ENCODE measurements at places on chromosomes 6 and 20.

DNA sequence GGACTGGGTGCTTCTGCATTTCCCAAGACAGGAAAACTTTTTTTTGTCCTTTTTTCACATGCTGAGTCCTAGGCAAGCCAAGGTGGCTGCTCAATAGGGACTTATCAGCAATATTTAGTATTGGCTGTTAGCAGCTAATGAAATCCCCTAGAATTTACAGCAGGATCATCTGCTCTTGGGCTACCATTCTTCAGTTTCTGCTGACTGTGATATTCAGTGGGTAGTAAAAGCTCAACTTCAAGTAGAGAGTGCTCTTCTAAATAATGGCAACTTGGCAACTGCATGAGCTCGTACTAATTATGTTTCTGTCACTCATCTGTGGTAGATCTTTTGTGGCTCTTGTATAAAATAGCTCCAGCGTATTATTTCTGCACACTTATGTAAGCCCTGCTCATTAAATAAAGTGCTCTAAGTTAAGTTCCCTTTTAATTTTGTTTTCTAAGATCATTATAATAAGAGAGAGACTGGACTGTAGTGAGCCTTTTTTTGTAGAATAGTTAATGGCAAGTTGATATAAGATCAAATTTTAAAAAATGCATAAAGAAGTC is 110.3 kb downstream of the SLC35F1 start:
- no peak for DNase-seq

- no peak for DNase-seq
Observed at GRCh38 chr20:52275181-52275691, 83.7 kb upstream of the ZFP64 start.

DNA sequence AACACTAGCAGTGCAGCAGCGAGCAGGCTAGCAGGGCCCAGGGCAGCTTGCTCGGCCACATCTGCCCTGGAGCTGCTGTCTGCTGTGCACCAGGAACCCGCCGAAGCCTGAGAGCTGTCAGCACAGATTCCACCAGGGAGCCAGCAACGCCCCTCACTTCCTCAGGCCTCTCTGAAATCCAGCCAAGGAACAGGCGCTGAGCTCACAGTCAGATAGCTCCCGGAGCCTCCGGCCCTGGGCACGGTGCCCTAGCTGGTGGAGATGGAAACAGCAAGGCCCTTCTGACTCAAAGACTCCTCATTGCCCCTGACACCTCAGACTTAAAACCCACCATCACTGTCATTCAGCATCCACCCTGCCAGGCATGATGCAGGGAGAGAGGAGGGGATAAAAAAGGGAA is 839.4 kb downstream of the MAFB start:
- peak; percentile 58 for DNase-seq

DNA sequence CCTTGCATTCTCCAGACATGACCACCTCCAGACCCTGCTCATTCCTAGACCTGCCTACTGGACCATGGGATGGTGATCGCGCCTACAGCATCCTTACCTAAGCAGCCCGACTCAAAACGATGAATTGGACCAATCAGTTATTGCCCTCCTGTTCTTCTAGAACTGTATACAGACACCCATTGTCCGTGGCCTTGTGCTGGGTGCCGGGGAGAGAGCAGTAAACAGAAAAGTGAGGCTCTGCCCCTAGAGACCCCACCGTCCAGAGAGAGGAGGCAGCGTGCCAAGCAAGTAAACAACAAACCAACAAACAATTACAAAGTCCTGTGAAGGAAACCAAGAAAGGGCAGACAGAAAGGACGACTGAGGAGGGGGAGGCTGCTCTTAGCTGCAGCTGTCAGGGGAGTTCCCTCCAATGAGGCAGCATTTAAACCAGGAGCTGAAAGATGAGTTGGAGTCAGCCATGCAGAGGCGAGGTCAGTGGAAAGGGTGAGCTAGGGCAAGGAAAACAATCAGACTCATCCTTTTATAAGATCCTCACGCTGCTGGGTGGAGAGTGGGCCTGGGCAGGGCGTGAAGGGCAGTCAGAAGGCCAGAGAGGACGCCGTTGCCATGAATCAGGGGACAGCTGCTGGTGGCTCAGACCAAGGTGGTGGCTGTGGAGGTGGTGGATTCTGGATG is 37.6 kb upstream of the BLCAP start:
- DNase-seq = peak; percentile 74

- DNase-seq = no peak
Observed at GRCh38 chr6:169778646-169779045, 27.2 kb downstream of the ERMARD start.

- DNase-seq = no peak
Observed at GRCh38 chr20:14715400-14715799, 378.0 kb upstream of the FLRT3 start.

GRCh38 chr20:21342656-21343345 is 39.7 kb downstream of the XRN2 start:
- DNase-seq = no peak

DNA sequence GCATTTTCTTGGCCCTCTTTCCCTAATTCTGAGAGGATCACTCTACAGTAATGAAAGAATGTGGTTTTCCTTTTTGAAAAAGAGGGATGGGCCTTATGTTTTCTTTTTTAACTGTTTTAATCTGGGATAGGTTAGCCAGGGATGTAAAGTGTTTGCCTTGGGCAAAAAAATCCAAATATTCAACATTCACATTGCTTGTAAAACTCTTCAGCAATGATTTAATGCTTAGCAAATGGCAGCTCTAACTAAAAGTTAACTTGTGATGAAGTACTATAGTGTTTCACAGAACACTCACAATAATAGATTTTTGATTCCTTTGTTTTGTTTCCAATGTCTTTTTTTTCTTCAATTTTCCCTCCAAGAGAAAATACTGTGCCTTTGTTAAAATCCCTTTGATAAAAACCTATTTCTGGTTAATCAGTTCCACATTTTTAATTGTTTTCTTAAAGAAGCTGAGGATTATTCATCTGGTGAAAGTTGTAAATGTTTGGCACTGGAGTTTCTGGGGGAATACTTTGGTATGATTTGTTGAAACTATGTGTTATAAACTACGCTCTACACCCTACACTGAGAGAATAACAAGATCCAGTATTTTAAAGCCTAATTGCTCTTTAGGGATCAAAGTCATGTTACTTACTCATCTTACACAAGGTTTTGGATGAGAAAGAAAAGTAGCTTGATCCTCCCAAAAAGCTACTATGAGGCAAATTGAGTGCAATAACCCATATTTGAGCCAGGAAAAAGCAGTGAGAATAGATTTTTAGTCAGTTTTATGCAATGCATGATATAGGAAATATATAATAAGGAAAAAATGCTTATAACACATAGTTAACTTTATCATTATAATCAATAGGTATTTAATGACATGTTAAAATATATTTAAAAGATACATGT is 335.8 kb downstream of the EPHA7 start:
- DNase-seq = no peak

DNA sequence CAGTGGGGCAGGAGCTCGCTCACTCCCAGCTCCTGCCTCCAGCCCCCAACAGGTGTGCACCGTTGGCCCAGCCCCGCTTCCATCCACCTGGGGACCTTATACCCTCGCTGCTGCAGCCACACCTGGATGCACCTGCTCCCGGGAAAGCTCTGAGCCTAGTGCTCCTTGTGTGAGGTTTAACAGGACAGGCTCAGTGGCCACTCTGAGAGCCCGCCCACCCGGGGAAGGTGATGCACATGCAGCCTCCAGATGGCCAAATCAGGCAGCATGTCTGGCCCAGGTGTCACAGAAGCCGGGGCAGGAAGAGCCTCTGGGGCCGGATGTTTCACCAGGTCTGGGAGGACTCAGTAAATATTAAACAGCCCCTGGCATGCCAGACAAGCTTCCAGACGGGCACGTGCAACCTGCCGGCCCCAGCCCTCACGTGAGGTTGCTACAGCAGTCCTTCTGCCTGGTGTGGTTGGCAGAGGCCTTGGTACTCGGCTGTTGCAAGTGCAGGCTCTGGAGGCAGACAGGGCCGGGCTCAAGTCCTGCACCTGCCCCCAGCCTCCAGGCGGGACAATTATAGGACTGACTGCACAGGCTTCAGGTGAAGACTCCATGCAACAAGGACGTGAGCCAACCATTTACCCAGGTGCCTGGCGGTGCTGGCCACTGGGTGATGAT is 66.9 kb downstream of the RIPOR3 start:
- DNase-seq = no peak

GRCh38 chr20:52425701-52426100 is 234.1 kb upstream of the ZFP64 start:
- DNase-seq = no peak

- peak; percentile 91 for DNase-seq
Observed at GRCh38 chr6:101401792-101402621, 8.5 kb downstream of the GRIK2 start.

DNA sequence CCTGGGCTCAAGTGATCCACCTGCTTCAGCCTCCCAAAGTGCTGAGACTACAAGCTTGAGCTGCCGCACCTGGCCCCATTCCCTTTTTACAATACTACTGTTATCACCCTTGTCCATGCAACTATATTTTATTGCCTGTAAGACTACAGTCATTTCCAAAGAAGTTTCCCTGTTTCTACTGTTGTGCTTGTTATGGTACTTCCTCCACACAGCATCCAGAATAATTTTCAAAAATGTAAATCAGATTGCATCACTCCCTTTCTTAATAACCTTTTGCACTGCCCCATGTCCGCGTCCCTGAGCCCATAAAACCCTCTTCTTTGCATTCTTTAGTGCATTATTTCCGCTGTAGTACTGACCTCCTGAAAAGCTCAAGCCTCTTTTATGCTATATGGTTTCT is 128.9 kb upstream of the AKIRIN2 start:
- DNase-seq = no peak

GRCh38 chr6:166800137-166800536 is 156.2 kb downstream of the RNASET2 start:
- no peak for DNase-seq

DNA sequence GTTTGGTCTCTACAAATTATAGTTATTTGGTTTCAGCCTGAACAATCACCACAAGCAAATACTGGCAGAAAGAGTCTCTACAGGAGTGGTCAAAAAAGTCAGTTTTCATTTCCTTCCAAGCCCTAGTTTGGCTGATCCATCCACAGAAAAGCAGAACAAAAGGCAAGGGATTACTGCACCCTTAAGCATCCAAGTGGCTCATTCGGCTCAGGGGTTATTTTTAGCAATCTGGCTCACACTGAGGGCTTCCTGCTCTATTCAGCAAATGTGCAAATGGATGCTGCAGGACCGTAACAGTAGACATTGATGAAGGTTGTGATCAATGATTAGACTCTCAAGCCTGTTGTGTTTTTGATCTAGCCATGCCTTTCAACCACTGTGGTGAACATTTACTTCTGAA is 62.2 kb upstream of the FABP7 start:
- DNase-seq = no peak

DNA sequence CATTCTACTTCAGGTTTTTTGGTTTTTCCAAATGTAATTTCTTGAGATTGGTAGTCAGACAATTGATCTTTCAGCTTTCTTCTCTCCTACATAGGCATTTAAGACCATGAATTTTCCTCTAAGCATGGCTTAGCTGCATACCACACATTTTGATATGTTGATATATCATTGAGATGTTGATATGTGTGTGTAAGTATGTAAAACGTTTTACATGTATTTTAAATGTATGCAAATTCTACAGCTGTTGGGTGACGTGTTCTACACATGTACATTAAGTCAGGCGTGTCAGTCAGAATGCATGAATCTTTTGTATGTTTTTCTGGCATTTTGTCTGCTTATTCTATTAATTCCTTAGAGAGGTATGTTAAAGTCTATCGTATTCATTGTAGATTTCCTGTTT is 228.2 kb downstream of the CDH26 start:
- no peak for DNase-seq

DNA sequence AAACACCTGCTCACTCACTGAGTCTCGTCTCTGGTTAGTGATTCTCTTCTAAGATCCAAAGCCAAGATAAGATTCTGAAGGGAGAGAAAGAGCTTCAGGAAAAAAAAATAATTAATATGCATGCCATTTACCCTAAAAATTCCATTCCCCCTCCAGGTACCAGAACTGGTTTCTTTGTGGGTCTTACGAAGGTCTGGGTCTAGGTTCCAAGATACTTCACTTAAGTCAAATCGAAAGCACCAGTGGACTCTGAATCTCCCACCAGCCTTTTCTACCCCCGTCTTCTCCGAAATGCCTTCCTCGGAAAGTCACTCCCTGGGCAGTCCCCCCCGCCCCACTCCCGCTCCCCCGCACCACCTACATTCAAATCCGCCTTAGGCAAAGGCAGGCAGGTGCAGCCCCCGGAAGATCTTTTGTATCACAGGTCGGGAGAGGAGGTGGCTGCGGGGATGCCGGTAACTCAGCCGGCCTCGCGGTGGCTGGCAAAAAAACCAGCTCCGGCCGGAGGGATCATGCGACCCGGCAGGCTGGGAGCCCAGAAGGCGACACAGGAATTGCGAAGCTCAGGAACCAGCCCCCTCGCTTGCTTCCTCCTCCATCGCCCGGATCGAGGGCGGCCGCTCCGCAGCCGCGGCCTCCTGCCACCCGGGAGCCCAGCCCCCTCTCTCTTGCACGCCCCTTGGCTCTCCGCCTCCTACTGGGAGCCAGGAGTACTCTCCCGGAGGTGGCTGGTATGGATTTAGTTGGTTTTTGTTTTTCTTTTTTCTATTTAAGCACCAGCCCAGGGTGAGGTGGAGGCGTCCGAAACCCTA is at the start of gene BCL2L1:
BCL2L1 (minus strand) TSS at position 612 of the 812 bp plus-strand sequence. CDS start 650 bp downstream, outside the sequence.
- DNase-seq = peak; percentile 92

DNA sequence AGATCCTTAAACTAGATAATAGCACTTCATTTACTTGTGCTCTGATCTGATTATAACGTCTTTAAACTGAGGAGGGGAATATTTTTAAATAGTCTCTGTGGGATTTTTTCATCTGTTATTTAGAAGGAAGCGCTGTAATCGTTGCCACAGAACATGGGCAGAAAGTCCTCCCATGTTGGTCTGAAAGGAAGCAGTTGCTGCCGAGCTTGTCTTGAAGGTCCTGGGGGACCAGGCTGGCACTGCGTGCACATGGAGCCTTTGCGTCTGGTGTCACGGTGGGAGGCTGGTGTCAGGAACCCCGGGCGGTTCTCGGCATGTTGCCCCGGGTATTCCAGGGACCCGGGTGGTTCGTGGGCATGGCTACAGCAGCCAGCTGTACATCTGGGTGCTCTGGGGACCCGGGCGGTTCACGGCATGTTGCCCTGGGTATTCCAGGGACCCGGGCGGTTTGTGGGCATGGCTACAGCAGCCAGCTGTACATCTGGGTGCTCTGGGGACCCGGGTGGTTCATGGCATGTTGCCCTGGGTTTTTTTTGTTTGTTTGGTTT is 11.5 kb downstream of the TPD52L2 start:
- no peak for DNase-seq

- DNase-seq = no peak
Observed at GRCh38 chr6:143110572-143110971, 49.9 kb downstream of the AIG1 start.

DNA sequence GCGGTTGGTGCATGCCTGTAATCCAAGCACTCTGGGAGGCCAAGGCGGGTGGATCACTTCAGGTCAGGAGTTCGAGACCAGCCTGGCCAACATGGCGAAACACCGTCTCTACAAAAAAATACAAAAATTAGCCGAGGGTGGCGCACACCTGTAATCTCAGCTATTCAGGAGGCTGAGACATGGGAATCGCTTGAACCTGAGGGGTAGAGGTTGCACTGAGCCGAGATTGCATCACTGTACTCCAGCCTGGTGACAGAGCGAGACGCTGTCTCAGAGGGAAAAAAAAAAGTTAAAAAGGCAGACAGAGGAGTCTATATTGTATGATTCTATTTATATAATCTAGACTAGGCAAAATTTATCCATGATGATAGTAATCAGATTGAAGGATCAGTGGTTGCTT is 27.3 kb upstream of the PLCG1 start:
- DNase-seq = no peak
